ENCODE measurements at places on chromosomes 2 and 18.

DNA sequence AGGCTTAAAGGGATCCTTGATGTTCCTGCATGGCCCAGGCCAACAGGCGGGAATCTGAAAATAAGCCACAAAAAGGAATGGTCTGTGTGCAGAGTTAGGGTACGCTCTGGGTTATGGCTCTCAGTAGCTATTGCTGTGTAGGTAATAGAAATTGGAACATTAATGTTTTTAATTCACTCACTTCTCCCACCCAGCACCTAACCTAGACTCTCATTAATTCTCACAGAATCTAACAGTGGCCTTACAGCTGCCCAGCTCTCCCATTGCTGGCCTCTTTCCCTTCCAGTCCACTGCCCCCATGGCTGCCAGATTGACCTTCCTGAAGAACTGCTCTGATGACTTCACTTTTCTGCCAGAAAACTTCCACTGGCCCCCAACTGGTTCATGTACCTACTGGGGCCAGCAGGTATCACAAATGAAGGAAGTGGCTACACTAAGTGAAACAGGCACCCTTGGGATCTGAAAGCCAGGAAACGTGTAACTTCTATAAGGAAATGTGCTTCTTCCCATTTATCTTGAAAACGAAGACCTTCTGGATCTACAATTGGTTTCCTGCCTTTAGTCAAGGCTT, 315.2 kb downstream of the STK39 start:
- H3K36me3 ChIP-seq, result no peaks in the 10 kb centered on the region
- no peak for DNase-seq
- no peaks in the 10 kb centered on the region for H3K27me3 ChIP-seq
- H3K27ac ChIP-seq, result no peak overlapping the region
- no peak overlapping the region for H3K4me3 ChIP-seq
- H3K4me1 ChIP-seq, result no peaks in the 10 kb centered on the region

GRCh38 chr2:174195253-174195652, 53.1 kb downstream of the OLA1 start:
- no peak overlapping the region for H3K27ac ChIP-seq
- no peaks in the 10 kb centered on the region for H3K4me1 ChIP-seq

DNA sequence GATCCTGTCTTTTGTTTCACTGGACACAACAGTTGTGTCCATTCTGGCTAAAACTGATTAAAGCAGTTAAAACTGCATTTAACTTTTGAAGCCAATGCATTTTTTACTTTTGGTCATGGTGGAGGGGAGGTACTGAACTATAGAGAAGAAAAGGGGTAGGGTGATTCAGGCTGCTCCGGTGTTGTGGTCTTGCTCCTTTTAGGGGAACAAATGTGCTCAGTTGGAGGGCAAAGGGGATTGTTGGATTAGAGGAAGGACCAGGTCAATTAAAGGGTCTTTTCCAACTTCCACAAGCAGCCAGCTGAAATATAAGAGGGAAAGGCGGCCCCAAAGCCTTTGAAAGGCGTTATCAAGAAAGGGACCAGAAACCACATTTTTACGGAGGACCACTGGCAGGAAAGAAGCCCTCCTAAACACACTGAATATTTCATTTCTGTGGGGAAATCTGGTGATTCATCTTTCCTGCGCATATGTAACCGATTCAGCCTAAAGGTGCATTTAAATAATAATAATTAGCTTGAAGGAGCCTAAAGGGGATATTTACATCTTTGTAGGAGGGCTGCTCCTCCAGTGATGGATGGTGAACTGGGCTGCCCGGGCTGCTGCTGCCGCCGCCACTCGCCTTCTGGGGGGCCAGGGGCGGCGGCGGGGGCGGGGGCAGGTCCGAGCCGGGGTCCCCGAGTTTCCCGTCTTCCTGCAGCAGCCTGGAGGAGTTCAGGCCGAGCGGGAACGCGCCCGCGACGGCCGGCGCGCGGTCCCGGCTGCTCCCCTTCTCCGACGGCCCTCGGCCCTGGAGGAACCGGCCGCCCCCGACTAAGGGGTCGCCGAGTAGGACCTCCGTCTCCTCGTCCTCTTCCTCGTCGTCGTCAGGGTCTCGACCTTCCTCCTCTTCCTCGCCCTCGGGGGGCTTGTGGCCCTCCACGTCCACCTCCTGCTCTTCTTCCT, 5.2 kb downstream of the SKOR2 start:
- no peak overlapping the region for H3K4me3 ChIP-seq
- no peaks in the 10 kb centered on the region for H3K4me1 ChIP-seq
- no peak overlapping the region for H3K27ac ChIP-seq
- H3K27me3 ChIP-seq, result peaks cover 74% of the 10 kb centered on the region

GRCh38 chr2:609881-610280, 67.3 kb downstream of the TMEM18 start:
- DNase-seq, result no peak
- no peak overlapping the region for H3K4me3 ChIP-seq
- no peak overlapping the region for H3K27ac ChIP-seq

DNA sequence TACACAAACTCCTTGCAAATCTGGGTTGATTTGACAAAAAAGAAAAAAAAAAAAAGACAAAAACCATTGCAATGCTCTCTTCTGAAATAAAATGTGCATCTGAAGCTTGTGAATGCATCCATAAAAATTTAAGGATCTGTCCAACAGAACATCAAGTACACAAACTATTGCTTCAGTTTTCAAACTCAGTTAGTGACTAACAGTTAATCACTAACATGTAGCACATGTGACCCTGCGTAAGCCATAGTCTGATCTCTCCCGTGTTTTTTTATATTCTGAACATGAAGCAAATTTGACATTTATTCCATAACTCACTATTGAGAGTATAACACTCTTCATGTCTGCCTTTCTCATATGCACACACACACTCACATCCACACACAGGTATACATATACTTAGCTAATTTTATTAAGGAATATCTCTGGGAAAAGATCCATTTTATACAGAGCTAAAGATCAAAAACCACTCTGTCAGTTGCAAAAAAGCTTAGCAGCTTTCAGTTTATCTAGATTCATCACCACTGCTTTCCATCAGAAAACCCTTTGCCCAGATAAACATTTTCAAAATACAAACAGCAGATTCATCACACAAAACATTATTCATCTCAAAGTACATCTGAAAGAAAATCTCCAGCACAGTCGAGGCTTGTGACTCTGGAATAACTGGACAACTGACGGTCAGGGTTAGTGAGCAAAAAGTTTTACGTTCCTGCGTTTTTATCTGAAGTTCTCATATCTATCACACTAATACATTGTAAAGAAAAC, 1000.4 kb upstream of the ACVR2A start:
- no peaks in the 10 kb centered on the region for H3K36me3 ChIP-seq
- no peak for DNase-seq
- H3K4me1 ChIP-seq, result no peaks in the 10 kb centered on the region

DNA sequence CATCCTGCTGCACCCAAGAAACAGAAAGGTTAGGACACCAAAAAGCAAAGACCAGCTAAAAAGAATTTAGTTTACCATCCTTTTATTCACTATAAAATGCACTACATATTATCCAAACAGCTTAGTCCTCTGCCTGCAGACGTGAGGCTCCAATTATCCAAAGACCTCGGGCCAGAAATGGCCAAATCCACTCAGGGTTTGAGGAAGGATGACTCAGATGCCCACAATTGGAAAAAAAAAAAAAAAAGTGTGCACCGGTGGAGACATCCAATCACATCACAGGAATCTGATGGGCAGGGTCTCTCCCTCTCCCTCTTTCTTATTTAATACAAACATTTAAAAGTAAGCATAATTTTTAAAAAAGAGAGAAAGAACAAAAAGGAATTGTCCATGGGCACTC, 65.7 kb downstream of the TRABD2A start:
- H3K27ac ChIP-seq, result no peak overlapping the region
- no peaks in the 10 kb centered on the region for H3K36me3 ChIP-seq
- H3K4me1 ChIP-seq, result no peaks in the 10 kb centered on the region
- H3K4me3 ChIP-seq, result no peak overlapping the region
- H3K27me3 ChIP-seq, result no peaks in the 10 kb centered on the region

DNA sequence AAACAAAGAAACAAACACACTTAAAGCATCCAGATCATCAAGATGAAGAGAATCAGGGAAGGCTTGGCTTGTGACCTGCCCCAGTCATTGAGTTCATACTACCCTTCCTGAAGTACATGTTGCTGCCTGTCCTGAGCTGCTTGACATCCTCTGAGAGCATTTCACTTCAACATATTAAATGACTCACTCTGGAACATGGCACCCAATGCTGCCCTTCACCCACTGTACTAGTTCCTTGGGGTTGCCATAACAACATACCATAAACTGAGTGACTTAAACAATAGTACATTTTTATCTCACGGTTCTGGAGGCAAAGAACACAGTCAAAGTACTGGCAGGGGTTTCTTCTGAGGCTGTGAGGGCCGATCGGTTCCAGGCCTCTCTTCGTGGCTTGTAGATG, 371.3 kb downstream of the RNF144A start:
- H3K36me3 ChIP-seq, result no peaks in the 10 kb centered on the region
- DNase-seq, result no peak
- H3K4me1 ChIP-seq, result no peaks in the 10 kb centered on the region
- no peak overlapping the region for H3K27ac ChIP-seq
- no peaks in the 10 kb centered on the region for H3K27me3 ChIP-seq
- no peak overlapping the region for H3K4me3 ChIP-seq

- H3K4me1 ChIP-seq, result no peaks in the 10 kb centered on the region
- no peak for DNase-seq
- no peak overlapping the region for H3K4me3 ChIP-seq
- no peaks in the 10 kb centered on the region for H3K36me3 ChIP-seq
- no peak overlapping the region for H3K27ac ChIP-seq
- H3K27me3 ChIP-seq, result no peaks in the 10 kb centered on the region
Measured at GRCh38 chr2:150133623-150134022, 353.8 kb downstream of the RND3 start.

- no peaks in the 10 kb centered on the region for H3K36me3 ChIP-seq
- H3K27ac ChIP-seq, result no peak overlapping the region
- no peaks in the 10 kb centered on the region for H3K4me1 ChIP-seq
- no peaks in the 10 kb centered on the region for H3K27me3 ChIP-seq
- DNase-seq, result no peak
Measured at GRCh38 chr18:74840492-74841167, 243.0 kb downstream of the ZNF407 start.

- H3K4me3 ChIP-seq, result no peak overlapping the region
- no peaks in the 10 kb centered on the region for H3K4me1 ChIP-seq
- no peak overlapping the region for H3K27ac ChIP-seq
- no peaks in the 10 kb centered on the region for H3K36me3 ChIP-seq
Measured at GRCh38 chr18:30481871-30482270, 560.7 kb downstream of the DSC3 start.

DNA sequence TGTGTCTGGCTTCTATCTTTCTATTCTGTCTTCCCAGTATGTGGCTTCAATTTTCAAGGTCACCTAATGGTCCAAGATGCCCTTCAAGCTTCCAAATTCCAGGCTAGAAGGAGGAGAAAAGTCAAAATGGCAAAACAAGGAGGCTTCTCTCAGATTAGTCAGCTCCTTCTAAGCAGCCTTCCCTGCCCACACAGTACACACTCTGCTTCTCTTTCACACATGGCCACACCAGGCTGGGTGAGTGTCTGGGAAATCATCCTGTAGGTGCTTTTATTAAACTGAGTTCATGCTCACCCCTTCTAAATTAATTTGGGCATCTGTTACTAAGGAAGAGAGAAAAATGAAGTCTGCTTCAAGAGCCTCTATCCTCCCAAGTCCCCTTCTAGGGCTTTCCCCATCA, 277.2 kb upstream of the MGAT5 start:
- no peaks in the 10 kb centered on the region for H3K27me3 ChIP-seq
- H3K36me3 ChIP-seq, result no peaks in the 10 kb centered on the region
- no peak overlapping the region for H3K27ac ChIP-seq
- no peak for DNase-seq
- H3K4me1 ChIP-seq, result no peaks in the 10 kb centered on the region

All from thymus (tissue), 14 donors.